Islet precursor cell (in vitro differentiated cells): ENCODE measurements at places on chromosomes 4 and X.

DNA sequence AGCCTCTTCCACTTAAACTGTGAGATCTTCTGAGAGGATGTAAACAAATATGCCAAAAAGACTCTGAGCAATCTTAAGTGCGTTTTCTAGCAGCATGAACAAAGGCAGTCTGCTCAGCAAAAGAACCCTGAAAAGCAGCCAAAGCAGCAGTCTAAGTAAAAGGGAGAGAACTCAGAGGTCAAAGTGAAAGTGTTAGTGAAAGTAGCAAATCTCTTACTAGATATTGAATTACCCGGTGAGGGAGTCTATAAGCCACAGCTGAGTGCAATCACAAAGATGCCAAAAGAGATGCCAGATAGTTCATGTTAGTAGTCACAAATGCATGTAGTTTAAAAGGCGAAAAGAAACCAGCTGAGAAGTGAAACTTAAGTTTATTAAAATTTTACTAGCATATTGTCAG, 7.9 kb upstream of the GNRHR start:
- no peak for DNase-seq

GRCh38 chr4:57154191-57154590, 44.0 kb upstream of the IGFBP7 start:
- DNase-seq: peak; percentile 85

DNA sequence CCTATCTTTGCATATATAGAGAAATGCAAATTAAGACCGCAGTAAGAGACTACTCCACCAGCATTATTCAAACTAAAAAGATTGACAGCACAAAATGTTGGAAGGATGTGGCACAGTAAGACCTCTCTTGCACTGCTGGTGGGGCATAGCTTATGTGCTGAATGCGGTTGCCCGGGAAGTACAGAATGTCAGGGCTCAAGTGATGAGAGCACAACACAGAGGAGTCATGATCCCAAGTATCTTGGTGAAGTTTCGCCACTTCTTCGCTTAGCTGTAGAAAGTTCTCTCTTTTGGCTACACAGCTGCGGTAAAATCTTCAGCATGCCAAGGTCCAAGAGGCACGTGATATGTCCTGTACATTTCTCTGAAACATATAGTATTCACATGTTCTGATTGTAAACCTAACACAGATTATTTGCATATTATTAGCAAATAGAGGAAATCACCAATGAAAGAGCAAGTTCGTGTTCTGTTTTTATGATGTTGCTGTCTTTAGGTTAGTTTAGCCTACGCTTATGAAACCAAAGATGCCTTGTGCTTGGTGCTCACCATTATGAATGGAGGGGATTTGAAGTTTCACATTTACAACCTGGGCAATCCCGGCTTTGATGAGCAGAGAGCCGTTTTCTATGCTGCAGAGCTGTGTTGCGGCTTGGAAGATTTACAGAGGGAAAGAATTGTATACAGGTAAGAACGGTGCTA, 55.0 kb downstream of the HTT-AS start:
- DNase-seq: no peak

- DNase-seq: peak; percentile 88
Measured at GRCh38 chr4:71857713-71858451, 74.0 kb upstream of the GC start.

GRCh38 chr4:143023239-143023918, 161.3 kb upstream of the USP38 start:
- DNase-seq: no peak

DNA sequence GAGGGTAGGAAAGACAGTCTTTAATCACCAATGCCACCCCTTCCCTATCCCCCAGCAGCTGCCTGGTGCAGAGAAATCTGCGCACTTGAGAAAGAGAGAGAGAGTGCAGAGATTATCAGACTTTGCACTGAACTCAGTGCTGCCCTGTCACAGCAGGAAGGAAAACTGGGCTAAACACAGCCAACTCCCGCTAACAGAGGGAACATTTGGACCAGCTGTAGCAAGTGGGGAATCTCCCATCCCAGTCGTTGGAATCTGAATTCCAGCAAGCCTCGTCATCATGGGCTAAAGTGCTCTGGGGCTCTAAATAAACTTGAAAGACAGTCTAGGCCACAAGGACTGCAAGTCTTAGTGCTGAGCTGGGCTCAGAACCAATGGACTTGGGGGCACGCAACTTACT, 168.7 kb downstream of the DLG3 start:
- peak; percentile 62 for DNase-seq

DNA sequence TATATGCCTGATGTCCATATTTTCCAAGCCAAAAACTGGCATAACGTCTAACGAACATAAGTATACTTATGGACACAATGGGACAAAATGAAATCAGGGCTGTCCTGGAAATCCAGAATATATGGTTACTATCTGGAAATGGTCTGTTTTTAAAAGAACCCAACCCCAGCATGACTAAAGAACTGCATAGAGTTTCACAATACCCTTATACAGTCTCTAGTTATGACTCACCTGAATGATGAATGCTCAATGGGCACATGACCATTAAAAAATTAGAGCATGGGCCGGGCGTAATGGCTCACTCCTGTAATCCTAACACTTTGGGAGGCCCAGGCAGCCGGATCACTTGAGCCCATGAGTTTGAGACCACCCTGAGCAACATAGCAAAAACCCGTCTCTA, 31.8 kb downstream of the AMMECR1 start:
- DNase-seq: no peak

GRCh38 chrX:111352424-111352823, 59.6 kb downstream of the DCX start:
- no peak for DNase-seq

- DNase-seq: no peak
Measured at GRCh38 chr4:36241771-36242170, 2.5 kb downstream of the ARAP2 start.

GRCh38 chrX:118973389-118974087, 880 bp upstream of the LONRF3 start:
- DNase-seq: no peak

DNA sequence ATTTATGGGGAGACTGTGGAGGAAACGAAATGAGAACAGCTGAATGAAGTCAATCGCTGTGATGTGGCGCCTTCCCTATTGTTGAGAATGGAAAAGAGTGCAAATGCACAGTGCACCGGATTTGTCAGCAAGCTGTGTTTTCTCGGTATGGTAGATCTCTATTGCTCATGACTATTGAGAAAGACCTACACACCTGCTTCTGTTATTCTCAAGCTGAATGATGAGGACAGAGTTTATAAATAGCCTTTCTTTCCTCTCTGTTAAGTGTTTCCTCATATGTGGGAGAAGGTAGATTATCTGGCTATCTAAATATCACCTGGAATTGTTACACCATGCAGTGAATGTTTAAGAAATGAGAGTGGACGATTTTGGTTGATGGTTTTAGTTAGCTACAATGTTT, 650.7 kb downstream of the IL1RAPL1 start:
- no peak for DNase-seq

DNA sequence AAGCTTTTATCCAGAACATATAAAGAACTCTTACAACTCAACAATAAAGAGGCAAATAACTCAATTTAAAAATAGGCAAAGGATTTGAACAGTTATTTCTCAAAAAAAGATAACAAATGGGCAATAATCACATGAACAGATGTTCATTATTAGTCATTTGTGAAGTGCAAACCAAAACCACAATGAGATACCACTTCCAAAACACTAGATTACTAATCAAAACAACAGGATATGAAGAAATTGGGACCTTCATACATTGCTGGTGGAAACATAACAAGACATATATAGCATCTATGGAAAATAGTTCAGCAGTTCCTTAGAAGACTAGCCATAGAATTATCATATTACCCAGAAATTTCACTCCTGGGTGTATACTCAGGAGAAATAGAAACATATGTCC, 224.6 kb downstream of the FBXO8 start:
- no peak for DNase-seq

- no peak for DNase-seq
Measured at GRCh38 chr4:168633064-168633463, 136.2 kb downstream of the PALLD start.

GRCh38 chr4:152206646-152207377, 329.1 kb downstream of the FBXW7 start:
- DNase-seq: no peak

- DNase-seq: peak; percentile 64
Measured at GRCh38 chr4:121676345-121677075, 20.3 kb downstream of the ANXA5 start.

DNA sequence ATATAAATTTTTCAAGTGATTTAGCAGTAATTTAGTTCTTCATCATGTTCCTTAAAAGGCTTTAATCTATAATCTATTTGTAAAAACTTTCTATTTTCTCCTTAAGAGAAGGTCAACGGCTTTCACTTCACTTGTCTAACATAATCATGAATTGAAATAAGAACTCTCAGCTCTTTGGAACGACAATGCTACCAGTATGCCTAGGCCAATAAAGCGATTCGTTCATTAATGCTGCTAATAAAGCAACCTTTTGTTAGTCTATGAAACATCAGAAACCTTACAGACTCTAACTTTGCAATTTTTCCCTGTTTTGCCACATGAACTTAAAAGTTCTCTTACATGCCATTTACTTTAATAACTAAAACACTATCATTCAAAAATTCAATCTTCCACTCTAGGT, 47.6 kb downstream of the FBXW7 start:
- no peak for DNase-seq

GRCh38 chr4:71270901-71271300, 67.9 kb upstream of the SLC4A4 start:
- DNase-seq: peak; percentile 61

DNA sequence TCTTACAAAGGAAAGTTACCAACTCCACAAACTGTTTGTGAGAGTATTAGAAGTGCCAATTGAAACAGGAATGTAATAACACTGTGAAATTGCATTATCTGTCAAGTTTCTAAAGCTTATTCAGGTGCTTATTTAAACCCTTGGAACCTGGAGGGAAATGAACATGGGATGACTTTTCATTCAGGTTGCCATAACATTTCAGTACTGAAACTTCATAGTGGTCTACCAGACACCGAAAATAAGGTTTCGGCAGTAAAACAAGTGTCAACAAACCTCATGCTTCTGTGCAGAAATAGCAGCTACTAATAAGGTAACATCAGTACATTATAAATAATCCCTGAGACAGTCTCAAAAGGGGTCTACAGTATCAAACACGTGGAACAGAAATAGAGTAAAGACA, 890.7 kb upstream of the INTU start:
- no peak for DNase-seq

DNA sequence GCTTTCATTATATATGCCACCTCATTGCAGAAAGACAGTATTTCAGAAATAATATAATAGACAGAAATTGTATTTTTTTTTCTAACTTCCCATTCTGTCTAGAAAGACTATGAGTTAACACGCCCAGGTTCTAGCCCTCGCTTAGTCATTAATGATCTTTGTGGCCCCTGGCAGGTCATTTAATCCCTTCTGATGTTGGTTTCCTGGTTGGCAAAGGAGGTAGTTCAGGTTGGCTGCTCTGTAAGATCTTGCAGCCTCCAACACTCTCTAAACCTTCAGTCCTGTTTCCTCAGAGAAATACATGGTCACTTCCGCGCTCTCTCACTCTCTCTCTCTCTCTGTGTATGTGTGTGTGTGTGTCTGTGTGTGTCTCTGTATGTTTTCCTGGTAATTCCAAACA, 156.3 kb upstream of the NOCT start:
- DNase-seq: no peak

- DNase-seq: no peak
Measured at GRCh38 chr4:101282076-101282844, 65.1 kb downstream of the PPP3CA start.

- DNase-seq: no peak
Measured at GRCh38 chrX:114798907-114799306, 215.0 kb downstream of the HTR2C start.

GRCh38 chrX:1354036-1355019, 17.7 kb downstream of the IL3RA start:
- DNase-seq: no peak
